Endothelial cell (in vitro differentiated cells): ENCODE measurements at places on chromosomes 16 and 17. TPM values are rescaled to one million over a fixed set of nuclear protein-coding genes. Genes with fewer than 3 reads are reported as not detected.

DNA sequence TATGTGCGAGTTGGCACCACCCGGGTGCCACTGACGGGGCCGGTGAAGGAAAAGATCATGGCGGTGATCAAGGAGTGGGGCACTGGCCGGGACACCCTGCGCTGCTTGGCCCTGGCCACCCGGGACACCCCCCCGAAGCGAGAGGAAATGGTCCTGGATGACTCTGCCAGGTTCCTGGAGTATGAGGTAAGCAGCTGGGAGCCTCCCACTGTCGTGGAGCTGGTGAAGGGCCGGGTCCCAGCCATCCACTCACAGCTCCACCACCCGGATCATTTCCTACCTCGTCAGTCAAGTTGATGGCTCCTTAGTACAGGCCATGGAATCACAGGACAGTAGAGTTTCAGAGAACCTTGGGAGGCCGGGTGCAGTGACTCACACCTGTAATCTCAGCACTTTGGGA is 20.0 kb downstream of the ATP2A1 start:
- no peak for DNase-seq
- no peak overlapping the region for H3K27ac ChIP-seq
- H3K36me3 ChIP-seq: no peaks in the 10 kb centered on the region
- peaks cover 2% of the 10 kb centered on the region for H3K27me3 ChIP-seq

- no peak for DNase-seq
- H3K4me1 ChIP-seq: no peaks in the 10 kb centered on the region
- no peak overlapping the region for H3K27ac ChIP-seq
- no peaks in the 10 kb centered on the region for H3K36me3 ChIP-seq
- no peaks in the 10 kb centered on the region for H3K27me3 ChIP-seq
Measured at GRCh38 chr17:62309396-62309795, 71.0 kb upstream of the EFCAB3 start.

The MCRIP1 gene
- 190 TPM for total RNA-seq

DNA sequence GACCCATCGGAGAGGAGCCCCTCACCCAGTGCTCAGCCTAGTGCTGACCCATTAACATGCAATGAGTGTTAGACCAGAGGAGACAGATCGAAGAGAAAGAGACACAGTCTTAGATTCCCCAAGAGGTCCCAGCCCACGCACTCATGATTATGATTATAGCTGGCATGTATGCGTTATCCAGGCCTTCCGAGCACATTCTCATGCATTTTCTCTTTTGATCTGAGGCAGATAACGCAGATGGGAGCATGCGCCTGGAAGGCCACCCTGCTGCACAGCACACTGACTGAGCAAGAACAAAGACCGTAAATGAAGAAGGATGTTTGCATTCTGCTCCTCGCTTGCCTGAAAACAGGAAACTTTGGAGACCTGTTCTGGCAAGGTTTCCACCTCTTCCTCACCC is 232.7 kb downstream of the SOX9 start:
- no peak for DNase-seq
- no peaks in the 10 kb centered on the region for H3K36me3 ChIP-seq
- no peak overlapping the region for H3K27ac ChIP-seq

DNA sequence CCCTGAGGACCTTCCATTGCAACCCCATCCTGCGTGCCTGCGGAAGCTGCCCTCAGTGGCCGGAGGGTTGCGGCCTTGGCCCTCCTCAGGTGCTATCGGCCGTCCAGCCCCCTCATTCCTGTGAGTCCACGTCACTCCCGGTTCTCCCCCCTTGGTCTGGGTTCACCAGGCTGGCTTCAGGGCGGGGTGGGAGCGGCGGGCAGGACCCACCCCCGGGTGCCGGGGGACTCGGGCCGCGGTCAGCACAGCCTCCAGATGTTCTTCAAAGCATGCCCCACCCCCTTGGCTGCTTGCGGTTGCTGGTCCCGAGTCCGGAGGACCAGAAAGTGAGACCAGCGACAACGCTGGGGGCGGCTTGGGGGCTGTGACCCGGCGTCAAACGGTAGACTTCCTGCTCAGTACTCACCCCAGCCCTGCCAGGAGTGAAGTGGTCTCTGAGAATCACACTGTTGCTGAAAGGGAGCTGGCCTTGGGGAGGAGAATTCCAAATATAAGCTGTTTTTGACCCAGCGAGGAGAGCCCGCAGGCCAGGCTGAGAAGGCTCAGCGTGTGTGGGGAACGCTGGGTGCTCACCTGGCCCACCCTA is 4.5 kb downstream of the ZNF469 start:
- H3K36me3 ChIP-seq: no peaks in the 10 kb centered on the region
- peaks cover 4% of the 10 kb centered on the region for H3K4me1 ChIP-seq
- H3K4me3 ChIP-seq: no peak overlapping the region
- DNase-seq: no peak
- H3K27ac ChIP-seq: no peak overlapping the region

DNA sequence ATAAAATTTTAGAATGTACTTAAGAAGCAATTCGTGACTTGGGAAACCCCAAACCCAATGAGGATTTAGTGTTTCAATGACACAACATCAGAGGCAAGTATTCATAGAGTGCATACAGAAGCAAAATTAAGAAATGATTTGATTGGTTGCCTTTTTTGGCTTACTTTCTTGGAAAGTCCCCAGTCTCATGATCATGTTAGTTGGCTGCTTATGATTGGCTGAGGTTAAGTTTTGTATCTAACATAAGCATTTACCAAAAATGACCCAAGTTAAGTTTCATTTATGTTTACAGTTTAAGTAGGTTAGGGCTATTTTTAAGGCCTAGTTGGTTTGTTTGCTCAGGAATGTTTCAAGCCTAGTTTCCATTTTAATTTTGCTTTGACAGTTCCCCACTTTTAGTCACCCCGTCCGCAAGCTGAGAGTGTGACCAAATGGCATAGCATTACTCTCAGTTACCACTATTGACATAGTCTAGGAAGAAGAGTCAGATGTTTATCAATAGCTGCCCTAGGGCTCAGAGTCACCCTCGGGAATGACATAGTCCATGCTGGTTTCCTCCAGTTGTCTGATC is 36.2 kb downstream of the DGKE start:
- H3K36me3 ChIP-seq: no peaks in the 10 kb centered on the region
- peaks cover 3% of the 10 kb centered on the region for H3K27me3 ChIP-seq
- no peak overlapping the region for H3K4me3 ChIP-seq
- no peak for DNase-seq

The NKD1 gene
- total RNA-seq: 2.4 TPM

The PSMD7 gene
- 82.4 TPM for total RNA-seq

DNA sequence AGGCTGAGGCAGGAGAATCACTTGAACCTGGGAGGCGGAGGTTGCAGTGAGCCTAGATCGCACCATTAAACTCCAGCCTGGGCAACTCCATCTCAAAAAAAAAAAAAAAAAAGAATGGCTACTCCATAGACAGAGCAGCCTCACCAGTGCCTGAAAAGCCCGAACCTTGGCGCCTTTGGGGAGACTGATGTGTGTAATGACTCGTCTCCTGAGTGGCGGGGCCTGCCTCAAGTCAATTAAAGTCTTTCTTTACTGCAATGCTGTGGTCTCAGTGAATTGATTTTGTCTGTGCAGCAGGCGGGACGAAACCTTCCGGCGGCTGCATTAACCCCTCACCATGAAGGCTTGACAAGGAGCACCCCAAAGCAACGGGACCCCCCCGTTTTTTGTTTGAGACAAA is 3.5 kb upstream of the UQCC4 start:
- DNase-seq: no peak
- H3K36me3 ChIP-seq: no peaks in the 10 kb centered on the region
- peaks cover 4% of the 10 kb centered on the region for H3K27me3 ChIP-seq
- no peak overlapping the region for H3K27ac ChIP-seq
- H3K4me3 ChIP-seq: no peak overlapping the region

DNA sequence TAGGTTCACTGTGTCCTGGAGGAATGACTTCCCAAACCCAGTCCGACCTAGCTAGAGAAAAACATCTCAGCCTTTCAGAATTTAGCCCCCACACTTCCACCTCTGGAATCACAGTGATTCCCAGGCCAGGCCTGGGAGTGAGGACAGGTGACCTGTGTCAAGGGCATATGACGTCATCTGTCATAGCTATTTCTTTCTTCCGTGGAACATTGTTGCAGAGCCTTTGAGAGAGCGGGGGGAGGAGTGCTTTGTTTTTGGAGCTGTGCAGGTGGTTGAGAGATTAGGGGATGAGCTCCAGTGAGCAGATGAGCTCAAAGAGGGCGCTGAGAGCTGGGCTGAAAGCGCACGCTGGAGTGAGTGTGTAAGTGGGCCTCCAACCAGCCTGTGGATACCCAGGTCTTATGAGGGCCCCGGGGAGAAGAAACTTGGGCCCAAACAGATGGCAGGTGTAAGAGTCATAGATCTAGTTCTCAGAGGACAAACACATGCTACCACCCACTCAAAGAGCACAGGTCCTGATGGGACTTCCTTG is 344.8 kb downstream of the SNX29 start:
- H3K36me3 ChIP-seq: no peaks in the 10 kb centered on the region
- no peak overlapping the region for H3K27ac ChIP-seq
- peaks cover 6% of the 10 kb centered on the region for H3K27me3 ChIP-seq
- no peak overlapping the region for H3K4me3 ChIP-seq
- peaks cover 15% of the 10 kb centered on the region for H3K4me1 ChIP-seq

The KCNJ16 gene
- total RNA-seq: 0.23 TPM

- DNase-seq: no peak
- H3K27ac ChIP-seq: no peak overlapping the region
- H3K4me3 ChIP-seq: no peak overlapping the region
- H3K36me3 ChIP-seq: no peaks in the 10 kb centered on the region
- no peaks in the 10 kb centered on the region for H3K4me1 ChIP-seq
Measured at GRCh38 chr17:31251970-31252328, 45.1 kb downstream of the OMG start.

DNA sequence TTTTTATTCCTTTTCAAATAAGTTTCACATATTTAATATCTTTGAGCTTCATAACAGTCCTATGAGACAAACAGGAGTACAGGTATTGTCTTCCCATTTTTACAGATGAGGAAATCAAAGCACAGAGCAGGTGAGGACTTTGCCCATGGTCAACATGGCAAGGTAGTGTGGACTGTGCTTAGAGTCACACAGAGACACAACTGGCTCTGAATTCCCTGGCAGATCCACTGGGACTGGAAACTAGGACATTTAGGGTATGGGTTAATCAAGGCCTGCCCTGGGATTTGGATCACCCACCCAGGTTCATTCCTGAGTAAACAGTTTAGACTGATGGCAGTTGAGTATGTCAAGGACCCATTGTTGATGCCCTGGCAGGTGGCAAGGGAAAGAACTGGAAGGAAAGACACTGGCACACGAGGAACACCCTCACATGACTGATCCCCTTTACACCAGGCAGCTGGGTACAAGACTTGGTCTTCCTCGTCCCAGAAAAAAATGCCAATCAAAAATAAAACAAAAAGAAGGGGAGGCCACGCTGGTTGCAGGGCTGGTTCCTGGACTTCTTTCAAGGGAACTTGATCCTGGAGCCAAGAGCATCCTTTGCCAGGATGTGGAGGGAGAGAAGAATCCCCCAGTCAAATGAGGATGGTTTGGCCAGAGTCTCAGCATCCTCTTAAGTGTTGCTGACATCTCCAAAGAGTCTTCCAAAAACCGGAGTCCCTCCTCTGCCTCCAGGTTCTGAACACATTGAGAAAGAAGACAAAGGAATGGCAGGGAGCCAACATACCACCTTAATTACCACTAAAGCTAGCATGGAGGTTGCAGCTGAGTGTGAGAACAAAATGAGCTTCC is 34.9 kb downstream of the CHD9 start:
- peaks cover 2% of the 10 kb centered on the region for H3K27me3 ChIP-seq
- H3K4me1 ChIP-seq: peaks cover 52% of the 10 kb centered on the region
- H3K27ac ChIP-seq: no peak overlapping the region
- H3K36me3 ChIP-seq: no peaks in the 10 kb centered on the region

GRCh38 chr16:29900102-29900887 is at the start of gene ASPHD1:
TSS of gene ASPHD1 (plus strand) at chr16:29900488. CDS start at chr16:29900972, 484 bp downstream.
- peaks cover 13% of the 10 kb centered on the region for H3K4me1 ChIP-seq
- peak within 1 kb of the TSS; percentile 87 for H3K4me3 ChIP-seq
- H3K27ac ChIP-seq: no peak within 1 kb of the TSS
- peaks cover 17% of the 10 kb centered on the region for H3K27me3 ChIP-seq

The ARL5C gene
- not detected for total RNA-seq

GRCh38 chr17:65104541-65104940 is 32.6 kb upstream of the RGS9 start:
- H3K27me3 ChIP-seq: peaks cover 9% of the 10 kb centered on the region
- DNase-seq: no peak
- H3K27ac ChIP-seq: peak overlapping the region; percentile 19
- no peaks in the 10 kb centered on the region for H3K36me3 ChIP-seq

DNA sequence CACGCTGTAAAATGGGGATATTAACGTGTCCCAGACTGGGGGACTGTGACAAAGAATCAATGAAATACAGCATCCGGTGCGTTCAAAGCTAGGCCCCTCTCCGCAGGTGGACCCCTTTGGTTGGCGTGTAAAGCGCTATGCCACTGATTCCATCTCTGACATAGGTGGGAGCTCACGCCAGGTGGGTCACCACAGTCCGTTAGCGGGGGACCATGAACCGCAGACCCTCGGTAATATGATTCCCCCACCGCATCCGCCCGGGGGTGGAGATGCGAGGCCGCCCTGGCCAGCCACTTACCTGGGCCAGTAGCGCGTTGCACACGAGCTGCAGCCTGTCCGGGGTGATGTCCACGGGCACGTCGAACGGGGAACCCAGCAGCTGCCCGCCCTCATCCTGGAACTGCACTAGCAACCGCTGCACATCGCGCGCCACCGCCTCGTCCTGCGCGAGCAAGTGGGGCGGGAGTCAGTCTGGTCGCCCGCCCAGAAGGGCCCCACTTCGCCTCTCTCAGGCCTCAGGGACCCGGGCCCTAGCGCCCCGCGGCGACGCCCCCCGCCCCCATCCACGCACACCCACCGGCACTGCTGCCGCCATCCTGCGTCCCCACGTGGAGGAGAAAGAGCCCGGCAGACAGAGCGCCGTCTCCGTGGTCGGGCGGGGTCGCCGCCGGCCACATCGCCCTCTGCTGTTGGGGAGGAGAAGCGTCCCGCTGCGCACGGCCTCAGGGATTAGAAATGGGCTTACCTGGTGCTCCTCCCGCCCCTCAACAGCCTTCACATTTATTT is at the start of gene NLE1:
NLE1 (minus strand) TSS at position 623 of the 786 bp plus-strand sequence; CDS start at position 595, 28 bp downstream.
- H3K27me3 ChIP-seq: no peaks in the 10 kb centered on the region
- DNase-seq: peak; percentile 90
- H3K36me3 ChIP-seq: no peaks in the 10 kb centered on the region
- H3K27ac ChIP-seq: peak within 1 kb of the TSS; percentile 67
- peaks cover under 1% of the 10 kb centered on the region for H3K4me1 ChIP-seq

- peaks cover 4% of the 10 kb centered on the region for H3K4me1 ChIP-seq
- DNase-seq: no peak
- no peak overlapping the region for H3K27ac ChIP-seq
- no peak overlapping the region for H3K4me3 ChIP-seq
- no peaks in the 10 kb centered on the region for H3K36me3 ChIP-seq
- peaks cover 9% of the 10 kb centered on the region for H3K27me3 ChIP-seq
Measured at GRCh38 chr17:33297643-33298042, 4.5 kb upstream of the ASIC2 start.

GRCh38 chr17:60252459-60252858 is 102.7 kb downstream of the CA4 start:
- H3K4me3 ChIP-seq: no peak overlapping the region
- DNase-seq: no peak
- H3K27me3 ChIP-seq: peaks cover 1% of the 10 kb centered on the region
- H3K36me3 ChIP-seq: peaks cover 15% of the 10 kb centered on the region
- H3K4me1 ChIP-seq: no peaks in the 10 kb centered on the region
- no peak overlapping the region for H3K27ac ChIP-seq

The TNS4 gene
- total RNA-seq: 0.08 TPM
